ENCODE measurements at places on chromosomes 6 and 20.

DNA sequence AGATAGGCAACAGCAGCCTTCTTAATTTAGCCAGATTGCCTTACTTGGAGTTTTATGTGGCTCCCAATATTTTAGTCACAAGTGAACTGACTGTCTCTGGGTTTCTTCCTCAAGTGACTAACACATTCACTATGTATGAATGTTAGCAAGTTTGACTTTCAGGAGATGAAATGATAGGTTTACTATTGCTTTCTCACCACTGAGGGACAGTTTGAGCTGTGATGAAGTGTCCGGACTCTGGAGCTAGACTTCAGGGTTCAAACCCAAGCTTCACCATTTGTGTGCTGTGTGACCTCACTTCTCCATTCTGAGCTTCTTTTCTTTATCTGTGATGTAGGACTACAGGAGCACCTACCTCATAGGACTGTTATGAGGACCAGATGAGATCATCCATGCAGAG is 8.2 kb downstream of the DHX35 start:
- no peak for DNase-seq

DNA sequence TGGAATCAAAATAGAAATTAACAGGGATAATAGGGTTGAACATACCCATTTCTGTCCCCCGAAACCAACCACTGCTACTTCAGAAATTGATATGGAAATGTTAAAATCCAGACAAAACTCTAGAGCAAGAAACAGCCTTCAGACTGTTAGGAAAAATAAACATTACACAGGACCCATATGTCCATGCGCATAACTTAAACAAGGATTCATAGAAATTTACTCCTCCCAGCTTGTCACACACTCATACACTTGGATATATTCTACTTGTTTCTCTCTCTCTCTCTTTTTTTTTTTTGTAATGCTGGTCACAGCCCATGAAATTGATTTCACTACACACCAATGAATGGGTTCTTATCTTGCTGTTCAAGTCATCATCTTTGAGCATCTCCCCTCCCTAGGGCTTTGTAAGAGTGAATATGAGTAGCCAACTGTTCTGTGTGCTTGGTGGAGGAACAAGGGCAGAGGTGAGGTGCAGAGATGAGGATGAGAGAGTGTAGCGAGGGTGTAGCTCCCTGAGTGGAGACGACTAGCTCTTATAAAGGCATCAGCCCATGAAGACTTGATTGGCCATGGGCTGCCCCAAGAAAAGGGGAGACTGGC is 61.8 kb upstream of the MLN start:
- DNase-seq: no peak

DNA sequence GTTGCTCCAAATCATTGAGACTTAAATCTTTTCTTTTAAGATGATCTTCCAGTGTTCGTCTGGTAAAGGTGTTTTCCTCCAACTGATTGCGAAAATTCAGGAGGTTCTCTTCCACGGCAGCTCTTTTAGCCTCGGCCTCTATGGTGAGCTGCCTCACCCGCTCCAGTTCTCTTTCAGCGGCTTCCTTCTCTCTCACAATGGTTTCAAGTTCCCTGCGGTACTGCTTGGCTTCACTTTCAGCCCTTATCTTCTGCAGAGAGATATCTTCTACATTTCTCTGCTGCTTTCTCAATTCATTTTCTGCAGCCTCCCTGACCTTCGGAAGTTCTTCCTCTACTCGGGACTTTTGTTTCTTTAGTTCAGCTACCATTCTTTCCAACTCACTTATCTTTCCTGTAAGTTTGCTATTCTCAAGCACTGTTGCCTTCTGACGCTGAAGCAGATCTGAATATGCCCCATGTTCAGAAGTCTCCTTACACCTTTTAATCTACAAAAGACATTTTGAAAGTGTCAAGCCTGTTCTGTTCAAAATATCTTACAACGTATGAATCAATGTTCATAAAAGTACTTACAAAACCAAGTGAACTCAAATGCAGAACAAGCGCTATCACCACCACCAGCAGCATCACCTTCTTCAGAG is 22.3 kb downstream of the DST start:
- DNase-seq: no peak

DNA sequence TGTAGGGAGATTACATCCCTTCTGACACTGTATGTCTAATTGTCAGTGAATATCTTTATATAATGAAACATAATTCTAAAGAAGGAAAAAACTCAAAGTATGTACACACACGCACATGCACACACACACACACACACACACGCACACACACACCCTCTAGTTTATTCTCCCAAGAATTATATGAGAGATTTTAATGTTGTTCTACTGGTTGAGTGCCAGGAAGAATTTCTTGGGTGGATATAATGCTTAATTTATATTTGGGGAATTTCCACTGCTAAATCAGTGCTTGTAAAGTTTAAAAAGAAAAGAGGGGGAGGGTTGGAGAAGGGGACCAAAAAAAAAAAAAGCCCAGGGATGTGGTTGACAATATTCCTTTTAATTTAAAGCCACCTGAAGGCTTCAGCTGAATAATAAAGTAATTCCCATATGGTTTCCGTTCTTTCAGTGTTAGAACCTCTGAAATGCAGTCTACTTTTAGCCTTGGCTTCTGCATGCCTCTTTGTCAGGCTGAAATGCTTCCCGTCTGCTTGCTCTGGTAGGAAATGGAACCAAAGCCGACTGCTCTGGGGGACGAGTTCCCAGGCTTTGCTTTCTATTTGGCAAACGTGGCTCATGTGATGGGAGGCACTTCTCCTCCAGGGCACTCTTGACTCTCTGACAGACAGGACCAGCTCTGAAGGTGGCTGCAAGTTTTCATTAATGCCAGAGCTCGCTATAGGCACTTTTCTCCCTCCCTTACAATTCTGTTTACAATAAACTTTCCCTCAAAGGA is 225.4 kb downstream of the PRL start:
- DNase-seq: no peak

DNA sequence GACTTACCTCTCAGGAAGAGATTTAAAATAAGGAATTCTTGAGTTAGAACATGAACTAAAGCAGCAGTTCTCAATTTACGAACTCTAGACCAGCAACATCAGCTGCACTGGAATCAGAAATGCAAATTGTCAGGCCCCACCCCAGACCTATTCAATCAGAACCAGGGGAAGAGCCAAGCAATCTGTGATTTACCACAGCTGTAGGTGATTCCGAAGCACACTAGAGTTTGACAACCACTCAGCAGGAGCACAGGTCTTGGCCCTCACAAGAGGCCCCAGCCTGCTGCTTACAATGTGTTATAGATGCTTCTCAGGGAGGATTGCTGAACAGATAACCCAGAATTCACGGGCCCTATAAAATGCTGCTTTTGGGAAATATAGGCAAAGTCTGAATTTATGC is 279.2 kb downstream of the PTPRK start:
- DNase-seq: no peak

DNA sequence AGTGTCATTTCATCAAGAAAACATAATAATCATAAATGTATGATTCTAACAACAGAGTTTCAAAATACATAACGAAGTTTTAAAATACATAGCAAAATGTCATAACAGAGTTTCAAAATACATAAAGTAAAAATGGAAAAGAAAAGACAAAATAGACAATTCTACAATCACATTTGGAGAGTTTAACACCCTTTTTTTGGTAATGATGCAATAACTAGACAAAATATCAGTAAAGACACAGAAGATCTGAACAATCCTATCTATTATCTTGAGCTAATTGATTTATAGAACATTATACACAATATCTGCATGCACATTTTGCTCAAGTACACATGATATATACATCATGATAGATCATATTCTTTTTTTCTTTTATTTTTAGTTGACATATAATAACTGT is 13.4 kb upstream of the SLC17A2 start:
- DNase-seq: no peak

DNA sequence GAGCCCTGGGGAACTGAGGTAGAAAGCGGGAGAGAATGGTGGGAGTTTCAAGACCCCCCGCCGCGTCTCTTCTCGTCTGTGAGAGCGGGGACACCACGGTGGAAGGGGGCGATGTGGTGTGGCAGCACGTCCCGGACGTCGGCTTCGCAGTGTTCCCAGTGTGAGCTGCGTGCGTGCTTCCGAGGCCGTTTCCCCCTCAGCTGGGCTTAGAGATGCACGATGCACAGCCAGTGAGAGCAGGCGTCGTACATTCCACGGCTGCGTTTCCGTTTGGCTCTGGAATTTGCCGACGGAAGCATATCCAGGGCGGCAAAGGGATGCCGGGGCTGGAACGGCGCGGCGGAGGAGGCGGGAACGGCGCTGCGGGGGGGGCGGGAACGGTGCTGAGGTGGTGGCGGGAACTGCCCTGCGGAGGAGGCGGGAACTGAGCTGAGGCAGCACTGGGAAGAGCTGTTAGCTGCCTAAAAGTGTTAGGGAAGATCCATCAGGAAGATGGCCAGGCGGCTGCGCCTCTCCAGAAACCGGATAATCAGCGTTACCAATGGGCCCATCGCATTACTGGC is 37.7 kb downstream of the KIF25 start:
- no peak for DNase-seq

DNA sequence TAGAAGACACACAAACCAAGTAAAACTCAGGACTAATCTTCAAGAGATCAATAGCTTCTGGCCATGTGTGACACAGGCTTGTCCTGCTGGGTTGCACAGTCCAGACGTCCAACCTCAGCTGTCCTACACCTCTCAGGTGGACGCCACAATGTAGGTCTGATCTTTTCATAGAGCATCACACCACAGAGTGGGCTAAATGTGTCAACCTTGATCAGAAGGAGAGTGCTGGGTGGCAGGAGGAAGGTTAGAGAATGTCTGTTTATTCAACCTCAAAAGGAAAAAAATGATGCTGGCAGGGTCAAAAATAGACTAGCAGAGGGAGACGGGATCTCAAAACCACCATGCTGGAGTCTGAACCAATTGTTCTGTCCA is 41.7 kb downstream of the GFOD1 start:
- no peak for DNase-seq

GRCh38 chr6:96234444-96234843 is 218.7 kb downstream of the FUT9 start:
- no peak for DNase-seq

DNA sequence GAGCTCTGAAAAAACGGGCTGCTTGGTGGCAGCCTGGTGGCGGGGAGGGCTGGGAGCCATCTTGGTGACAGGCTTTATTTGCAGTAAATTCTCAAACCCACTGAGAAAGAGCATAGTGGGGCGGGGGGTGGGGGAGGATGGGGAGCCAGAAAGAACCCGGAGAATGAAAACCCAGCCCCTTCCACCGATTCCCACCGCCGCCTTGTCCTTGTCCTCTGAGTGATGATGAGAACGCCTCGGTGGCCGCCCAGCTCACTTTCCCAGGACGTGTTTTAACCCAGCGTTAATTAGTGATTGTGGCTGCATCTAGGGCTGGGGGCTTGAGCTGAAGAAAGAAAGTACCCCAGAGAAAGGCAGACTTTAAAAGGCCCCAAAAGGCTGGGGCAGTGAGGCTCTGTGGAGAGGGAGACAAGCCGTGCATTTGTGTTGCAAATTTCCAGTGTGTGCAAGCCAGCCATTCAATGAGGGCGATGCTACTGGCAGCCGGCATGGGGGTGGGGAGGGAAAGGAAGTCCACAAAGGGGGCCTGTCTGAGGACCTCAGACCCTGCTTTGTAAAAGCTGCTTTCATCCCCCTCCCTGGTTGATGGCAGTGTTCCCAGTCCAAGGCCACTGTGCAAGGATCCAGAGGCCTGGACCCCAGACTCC is 6.2 kb upstream of the GHRH start:
- DNase-seq: no peak

DNA sequence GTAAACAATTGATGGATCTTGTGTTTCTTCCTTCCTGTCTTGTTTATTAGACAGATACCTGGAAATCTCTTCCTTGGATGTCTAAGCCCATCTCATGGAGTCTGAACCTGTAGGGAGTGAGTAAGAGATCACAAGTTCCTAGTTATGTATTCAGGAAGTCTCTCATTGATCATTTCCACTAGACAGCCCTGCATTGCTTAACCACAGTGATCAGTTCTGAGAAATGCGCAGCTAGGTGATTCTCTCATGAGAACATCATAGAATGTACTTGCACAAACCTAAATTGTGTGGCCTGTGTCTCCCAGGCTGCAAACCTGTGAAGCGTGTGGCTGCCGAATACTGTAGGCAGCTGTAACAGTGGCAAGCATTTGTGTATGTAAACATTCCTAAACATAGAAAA is 39.1 kb downstream of the FAM120B start:
- DNase-seq: no peak

DNA sequence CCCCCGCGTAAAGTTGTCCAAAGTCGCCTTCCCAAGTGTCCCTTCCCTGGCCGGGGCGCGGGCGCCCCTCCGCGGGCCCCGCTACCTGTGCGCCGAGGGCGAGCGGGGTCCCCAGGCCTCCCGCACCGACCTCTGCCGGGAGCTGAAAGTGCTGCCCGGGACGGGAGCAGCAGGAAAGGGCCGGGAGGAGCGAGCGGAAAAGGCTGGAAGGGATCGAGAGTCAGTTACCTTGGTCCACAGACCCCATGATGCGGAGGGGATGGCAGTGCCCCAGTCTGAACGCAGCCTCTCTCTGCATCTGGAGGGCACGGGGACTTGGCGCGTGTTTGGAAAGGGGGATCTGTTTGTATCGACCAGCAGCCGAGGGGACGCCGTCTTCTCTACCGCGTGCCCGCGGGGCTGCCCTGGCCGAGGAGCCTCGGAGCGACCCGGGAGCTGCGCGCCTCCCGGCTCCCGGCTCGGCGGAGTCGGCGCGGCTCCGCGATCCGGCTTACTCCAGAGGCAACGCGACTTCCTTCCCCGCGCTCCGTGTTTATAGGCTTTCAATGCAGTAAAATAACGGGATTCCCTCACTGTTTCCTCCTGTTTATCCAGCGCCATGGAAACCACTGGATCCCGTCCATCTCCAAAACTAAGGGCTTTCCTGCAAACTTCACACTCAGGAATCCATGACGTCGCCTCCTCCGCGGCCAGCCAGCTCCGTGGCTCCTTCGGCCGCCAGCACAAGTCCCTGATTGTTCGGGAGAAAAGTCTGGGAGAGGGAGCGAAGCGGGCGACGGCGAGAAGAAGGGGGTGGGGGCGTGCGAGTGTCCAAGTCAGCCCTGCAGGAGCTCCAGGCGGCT is 20.0 kb upstream of the NFATC2 start:
- no peak for DNase-seq

- peak; percentile 93 for DNase-seq
These were observed at the start of gene HLA-DQA1 for GRCh38 chr6:32637219-32637880. Gene HLA-DQA1, plus strand, starts transcription at chr6:32637406. Its CDS starts 53 bp downstream, at chr6:32637459.

DNA sequence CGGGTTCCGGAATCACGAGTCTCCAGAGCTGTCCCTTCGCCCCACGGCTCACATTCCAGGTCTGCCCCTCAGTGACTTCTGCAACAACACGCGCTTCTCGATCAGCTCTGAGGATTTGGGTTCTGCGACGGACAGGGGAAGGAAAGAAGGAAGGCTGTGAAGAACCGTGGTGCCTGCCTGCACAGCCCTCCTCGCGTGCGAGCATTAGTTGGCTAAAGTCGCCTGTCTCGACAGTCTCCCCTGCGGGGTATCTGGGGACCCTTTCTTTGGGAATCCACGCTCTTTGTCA is 23.1 kb downstream of the VPS52 start:
- DNase-seq: peak; percentile 82

Measured in NAMALWA (cell line).